ENCODE measurements at places on chromosomes 2 and 18.
A peak's percentile ranks its signal among the peaks of the same experiment; 100 is the strongest.

DNA sequence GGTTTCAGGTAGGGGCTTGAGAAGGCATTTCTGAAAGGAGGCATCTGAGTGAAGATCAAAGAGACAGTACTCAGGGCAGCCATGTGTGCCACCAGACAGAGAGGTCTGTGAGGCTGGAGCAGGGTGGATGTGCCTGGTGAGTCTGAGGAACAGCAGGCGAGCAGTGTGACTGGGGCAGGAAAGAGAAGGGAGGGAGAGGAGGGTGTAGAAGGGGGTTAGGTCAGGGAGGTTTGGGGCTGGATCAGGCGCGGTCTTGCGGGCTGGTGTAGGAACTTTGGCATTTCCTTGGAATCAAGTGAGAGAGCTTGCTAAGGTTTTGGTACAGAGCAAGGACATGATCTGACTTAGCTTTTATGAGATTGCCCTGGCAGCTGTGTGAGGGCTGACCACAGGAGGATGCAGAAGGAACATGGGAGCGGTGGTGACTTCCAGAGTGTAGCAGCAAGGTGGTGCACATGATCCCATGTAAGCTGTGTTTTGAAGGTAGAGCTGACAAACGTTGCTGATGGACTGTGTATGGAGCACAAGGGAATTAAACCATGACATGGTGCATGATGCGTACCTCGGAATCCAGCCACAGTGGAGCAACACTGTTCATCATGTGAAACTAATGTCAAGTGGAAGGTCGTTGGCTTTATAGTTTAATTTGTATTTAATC is 13.9 kb downstream of the RAB31 start:
- DNase-seq, result no peak

GRCh38 chr2:241777686-241778627 is 1.3 kb downstream of the GAL3ST2 start:
- DNase-seq, result no peak

- no peak for DNase-seq
Measured at GRCh38 chr2:8679567-8679826, 2.4 kb upstream of the ID2 start.

- DNase-seq, result peak; percentile 52
Measured at GRCh38 chr2:46847185-46847710, 68.4 kb downstream of the MCFD2 start.

DNA sequence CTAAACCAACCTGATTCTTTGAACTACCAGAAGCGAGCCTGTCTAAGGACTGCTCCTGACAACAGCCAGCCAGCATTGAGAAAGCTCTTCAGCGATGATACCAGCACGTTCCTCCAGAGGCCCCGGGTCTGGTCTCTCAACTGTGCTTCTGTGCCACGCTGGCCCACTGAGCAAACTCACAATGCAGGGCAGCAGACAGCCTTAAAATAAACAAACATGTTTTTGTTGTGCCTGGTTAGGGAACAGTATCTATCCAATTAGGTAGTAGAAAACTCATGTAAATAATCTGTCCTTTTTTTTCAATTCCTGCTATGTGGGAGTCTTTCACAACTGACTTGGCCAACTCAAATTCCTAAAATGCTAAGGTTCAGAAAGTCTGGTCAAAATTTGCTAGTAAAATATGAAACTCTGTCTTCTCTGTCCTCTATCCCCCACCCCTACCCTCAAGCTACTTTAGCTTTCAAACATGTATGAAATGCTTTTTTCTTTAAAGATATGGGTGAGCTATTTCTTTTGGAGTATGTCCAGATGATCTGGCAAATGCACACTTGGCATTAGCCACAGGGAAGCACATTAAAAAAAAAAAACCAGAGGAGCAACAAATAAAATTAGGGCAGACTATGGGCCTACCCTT is 21.4 kb upstream of the EML4 start:
- no peak for DNase-seq

- peak; percentile 22 for DNase-seq
Measured at GRCh38 chr2:98601532-98602132, 6.7 kb downstream of the COA5 start.

All from Ammon's horn (tissue), 1 donor.